ENCODE measurements at places on chromosomes 5 and 9.

DNA sequence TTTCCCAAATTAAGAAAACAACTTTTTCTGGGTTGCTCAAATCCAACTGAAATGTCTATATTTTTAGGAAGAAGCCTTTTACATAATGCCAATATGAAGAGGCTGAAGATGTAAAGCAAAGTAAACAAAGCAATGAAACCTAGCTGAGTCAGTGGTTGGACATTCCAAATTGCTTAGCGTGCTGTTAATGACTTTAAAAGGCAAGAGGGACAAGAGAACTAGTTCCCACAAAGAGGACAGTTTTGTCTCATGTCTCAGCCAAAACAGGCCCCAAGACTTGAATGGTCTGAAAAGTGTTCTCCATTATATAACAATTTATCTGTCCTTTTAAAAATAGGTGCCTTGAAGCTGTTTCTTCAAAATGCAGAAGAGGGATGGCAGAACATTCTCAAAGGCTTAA is 407.0 kb downstream of the ENC1 start:
- DNase-seq = no peak

GRCh38 chr9:22033012-22033630 is 24.0 kb upstream of the CDKN2B start:
- DNase-seq = no peak

DNA sequence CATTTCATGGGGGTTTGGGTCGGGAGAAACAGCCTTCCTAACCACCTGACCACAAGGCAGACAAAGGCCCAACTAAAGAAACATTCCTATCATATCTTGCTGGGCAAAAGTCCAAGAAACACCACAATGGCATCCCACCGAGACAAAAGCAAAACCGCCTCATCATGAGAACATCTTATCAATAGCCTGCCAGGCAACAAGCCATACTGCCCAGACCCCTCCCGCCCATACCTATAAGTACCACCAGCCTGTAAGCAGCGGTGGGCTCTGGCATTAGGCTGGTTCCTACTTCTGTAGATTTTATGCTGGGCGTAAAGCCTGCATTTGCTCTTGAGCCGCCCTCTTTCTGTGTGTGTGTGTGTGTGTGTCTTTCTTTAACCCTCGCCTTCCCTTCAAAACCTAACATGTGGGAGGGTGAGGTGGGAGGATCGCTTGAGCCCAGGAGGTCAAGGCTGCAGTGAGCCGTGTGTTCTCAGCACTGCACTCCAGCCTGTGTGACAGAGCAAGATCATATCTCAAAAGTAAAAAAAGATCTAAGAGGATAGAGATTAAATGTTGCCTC is 56.9 kb downstream of the PDE6A start:
- DNase-seq = no peak

GRCh38 chr5:19619571-19619970 is 368.4 kb downstream of the CDH18 start:
- no peak for DNase-seq

- no peak for DNase-seq
These were observed 4.8 kb upstream of the G3BP1 start for GRCh38 chr5:151766975-151767374.

DNA sequence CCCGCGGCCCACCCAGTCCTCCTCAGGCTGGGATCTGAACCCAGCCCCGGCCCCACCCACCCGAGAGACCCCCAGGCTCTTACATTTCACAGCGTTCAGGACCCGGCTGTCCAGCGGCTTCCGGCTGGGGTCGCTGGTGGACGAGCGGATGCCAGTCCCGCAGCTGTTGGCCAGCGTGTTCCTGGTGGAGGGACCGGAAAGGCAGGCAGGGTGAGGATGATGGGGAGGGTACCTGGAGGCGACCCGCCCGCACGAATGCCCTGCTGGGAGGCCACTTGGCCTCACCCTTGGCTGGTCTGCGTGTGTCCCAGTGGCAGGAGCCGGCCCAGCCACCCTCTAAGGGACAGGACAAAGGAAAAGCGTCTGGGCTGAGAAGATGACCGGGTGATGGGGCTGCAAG is 51.9 kb upstream of the UBAC1 start:
- no peak for DNase-seq

- peak; percentile 61 for DNase-seq
These were observed 674 bp downstream of the TSPAN17 start for GRCh38 chr5:176647843-176648473.

DNA sequence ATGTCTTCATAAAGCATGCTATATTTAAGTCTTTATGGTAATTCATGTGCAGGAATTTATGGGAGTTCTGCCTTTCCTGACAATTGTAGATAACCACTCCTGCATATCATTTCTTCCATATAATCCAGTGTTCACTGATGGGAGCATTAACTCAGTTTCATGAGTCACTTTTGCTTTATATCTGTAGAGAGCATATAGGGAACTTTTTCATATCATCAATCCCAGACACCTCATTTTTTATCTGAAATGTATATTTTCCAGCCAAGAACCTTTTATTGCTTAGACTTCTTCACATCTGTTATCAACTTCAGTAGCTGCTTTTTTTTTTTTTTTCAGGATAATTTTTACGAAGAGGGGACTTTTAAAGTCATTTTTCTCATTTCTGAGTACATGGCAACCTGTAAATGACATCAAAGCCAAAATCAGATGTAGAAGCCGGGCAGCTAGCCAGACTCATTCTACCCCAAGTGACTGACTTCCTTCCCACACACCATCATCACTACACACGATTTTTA is 41.1 kb downstream of the NFX1 start:
- DNase-seq = no peak

GRCh38 chr9:132008184-132008803 is 71.4 kb downstream of the MED27 start:
- DNase-seq = no peak

DNA sequence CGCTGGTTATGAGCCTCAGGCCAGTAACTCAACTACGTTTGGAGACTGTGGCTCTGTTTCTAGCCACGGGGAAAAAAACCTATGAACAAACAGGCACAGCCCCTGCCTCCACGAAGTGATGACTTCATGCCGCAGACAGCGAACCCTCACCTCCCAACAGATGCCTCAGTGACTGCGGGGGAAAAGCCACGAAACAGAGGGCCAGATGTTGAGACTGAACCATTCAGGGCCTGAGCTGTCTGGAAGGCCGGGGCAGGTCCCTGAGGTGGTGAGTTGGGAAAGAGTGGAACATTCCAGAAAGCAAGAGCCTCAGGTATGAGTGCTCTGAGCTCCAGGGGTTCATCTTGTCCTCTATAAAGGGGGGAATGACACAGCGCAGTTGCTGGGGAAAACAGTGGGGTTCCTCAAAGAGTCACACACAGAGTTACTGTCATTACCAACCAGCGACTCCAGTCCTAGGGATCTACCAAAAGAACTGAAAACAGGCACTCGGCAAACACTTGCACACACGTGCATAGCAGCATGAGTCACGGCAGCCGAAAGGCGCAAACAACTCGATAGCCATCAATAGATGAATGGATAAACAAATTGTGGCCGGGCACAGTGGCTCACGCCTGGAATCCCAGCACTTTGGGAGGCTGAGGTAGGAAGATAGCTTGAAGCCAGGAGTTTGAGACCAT is 15.3 kb downstream of the PLPP7 start:
- DNase-seq = no peak

- no peak for DNase-seq
These were observed 219.8 kb downstream of the ARL15 start for GRCh38 chr5:54090495-54091120.
